Adipocyte (in vitro differentiated cells): ENCODE measurements at places on chromosomes 4 and X.

- no peak for DNase-seq
Observed at GRCh38 chrX:45360571-45360970, 159.9 kb upstream of the DIPK2B start.

DNA sequence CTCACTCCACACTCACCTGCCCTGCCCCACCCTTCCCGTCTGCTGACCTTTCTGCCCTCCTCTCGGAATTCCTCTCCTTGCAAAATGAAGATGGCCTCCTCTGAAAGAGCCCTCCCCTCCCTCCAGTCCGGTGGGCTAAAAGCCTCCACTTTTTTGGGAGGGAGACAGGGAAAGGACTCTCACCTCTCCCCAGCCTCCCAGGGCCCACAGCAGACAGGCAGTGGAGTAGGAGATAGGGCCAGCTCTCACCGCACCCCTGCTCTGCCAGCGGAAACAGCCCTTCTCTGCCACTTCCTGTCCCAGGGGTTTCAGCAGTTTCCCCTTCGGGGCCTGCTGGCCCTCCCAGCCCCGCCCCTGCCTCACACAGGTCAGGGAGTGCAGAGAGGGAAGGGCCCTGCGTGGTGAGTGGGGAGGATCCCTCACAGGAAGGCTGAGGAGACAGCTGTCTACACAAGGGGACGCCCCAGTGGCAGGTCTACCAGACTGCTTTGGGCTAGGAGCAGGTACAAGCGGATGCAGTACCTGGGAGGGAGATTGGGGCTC, 18.2 kb downstream of the ELF4 start:
- no peak for DNase-seq

- DNase-seq: no peak
Observed at GRCh38 chrX:33195698-33196097, 15.7 kb downstream of the DMD start.

GRCh38 chrX:107050195-107050709, 50.2 kb upstream of the MORC4 start:
- DNase-seq: no peak

GRCh38 chr4:148315049-148315448, 127.2 kb downstream of the NR3C2 start:
- DNase-seq: no peak

- DNase-seq: peak; percentile 21
Observed at GRCh38 chr4:144788469-144788868, 142.5 kb downstream of the HHIP start.

GRCh38 chr4:10112658-10113284, 3.8 kb downstream of the WDR1 start:
- no peak for DNase-seq

DNA sequence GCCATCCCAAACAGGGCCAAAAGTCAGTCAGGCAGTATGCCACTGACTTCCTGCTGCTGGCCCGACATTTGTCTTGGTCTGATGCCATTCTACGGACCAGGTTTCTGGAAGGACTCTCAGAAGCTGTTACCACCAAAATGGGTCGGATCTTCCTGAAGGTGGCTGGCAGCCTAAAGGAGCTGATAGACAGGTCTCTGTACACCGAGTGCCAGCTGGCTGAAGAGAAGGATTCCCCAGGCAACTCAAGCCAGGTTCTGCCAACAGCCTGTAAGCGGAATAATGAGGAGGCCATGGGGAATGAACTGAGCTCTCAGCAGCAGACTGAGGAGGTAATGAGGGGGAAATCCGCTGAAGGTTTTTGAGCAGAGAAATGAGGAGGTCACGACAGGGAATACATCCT, 95.7 kb downstream of the RTL9 start:
- DNase-seq: no peak

DNA sequence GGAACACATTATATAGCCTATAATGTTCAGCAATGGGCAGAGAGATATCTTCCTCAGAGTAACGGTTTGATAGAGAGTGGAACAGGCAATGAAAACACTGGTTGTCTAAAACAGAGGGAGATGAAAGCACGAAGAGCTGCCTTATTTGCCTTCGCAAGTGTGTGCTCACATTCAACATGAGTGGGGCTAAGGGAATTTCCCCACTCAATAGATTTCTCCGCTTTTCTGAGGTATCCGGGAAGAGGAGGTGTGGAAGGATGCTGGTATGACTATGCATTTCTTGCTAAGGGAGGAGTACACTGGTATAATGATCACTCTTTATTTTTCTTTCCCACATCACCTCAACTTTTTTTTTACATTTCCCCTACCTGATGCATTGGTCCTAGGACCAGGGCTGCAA, 7.8 kb upstream of the GPR82 start:
- no peak for DNase-seq

- no peak for DNase-seq
Observed at GRCh38 chrX:25968920-25969319, 169.2 kb upstream of the MAGEB18 start.

DNA sequence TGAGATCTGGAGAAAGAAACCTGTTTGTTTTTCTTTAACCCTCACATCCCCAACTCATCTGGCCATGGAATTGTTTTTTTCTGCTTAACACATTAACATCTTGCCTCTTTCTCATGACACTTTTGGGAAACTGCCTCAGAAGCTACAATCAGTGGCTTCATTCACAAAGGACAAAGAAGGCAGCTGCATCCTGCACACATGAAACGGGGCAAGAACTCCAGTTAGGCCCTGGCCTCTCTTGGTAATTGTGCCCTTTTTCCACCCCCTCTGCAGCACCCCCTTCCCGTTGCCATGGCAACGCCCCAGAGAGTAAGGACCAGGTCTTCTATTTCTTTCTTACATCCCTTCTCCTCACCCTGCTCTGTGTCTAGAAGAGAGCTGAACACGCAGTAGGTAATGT, 103.4 kb downstream of the PDGFRA start:
- DNase-seq: no peak
